ENCODE measurements at places on chromosomes 4 and X.

GRCh38 chr4:163701916-163702315, 207.4 kb downstream of the TMA16 start:
- DNase-seq: no peak

- no peak for DNase-seq
Observed at GRCh38 chr4:68324519-68325262, 25.2 kb downstream of the YTHDC1 start.

- peak; percentile 64 for DNase-seq
Observed at GRCh38 chrX:68183612-68184214, 249.6 kb downstream of the OPHN1 start.

- no peak for DNase-seq
Observed at GRCh38 chr4:145939441-145939750, 773 bp upstream of the ZNF827 start.

GRCh38 chr4:184897895-184898294, 72.1 kb upstream of the ACSL1 start:
- no peak for DNase-seq

- DNase-seq: no peak
Observed at GRCh38 chrX:136215559-136215958, 35.6 kb downstream of the MAP7D3 start.

GRCh38 chr4:145346081-145346480, 135.6 kb upstream of the SMAD1 start:
- DNase-seq: no peak

- DNase-seq: no peak
Observed at GRCh38 chr4:177453116-177453515, 10.9 kb upstream of the AGA start.

GRCh38 chr4:79223993-79224776, 101.7 kb downstream of the NAA11 start:
- no peak for DNase-seq

GRCh38 chrX:56564164-56564885, 898 bp downstream of the UBQLN2 start:
- no peak for DNase-seq

GRCh38 chrX:54427837-54428424, 12.3 kb upstream of the TSR2 start:
- DNase-seq: no peak

- no peak for DNase-seq
Observed at GRCh38 chrX:150704030-150704613, 10.9 kb downstream of the MTMR1 start.

- DNase-seq: no peak
Observed at GRCh38 chrX:68717663-68718442, 70.4 kb downstream of the STARD8 start.

DNA sequence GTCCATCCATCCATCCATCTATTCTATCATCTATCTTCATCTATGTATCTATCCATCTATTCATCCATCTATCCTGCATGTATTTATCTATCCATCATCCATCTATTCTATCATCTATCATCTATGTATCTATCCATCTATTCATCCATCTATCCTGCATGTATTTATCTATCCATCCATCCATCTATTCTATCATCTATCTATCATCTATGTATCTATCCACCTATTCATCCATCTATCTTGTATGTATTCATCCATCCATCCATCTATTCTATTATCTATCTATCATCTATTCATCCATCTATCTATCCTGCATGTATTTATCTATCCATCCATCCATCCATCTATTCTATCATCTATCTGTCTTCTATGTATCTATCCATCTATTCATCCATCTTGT, 65.9 kb upstream of the PPP2R3B start:
- DNase-seq: no peak

GRCh38 chrX:45622042-45622423, 421.4 kb upstream of the DIPK2B start:
- DNase-seq: no peak

- DNase-seq: no peak
Observed at GRCh38 chrX:114889481-114889880, 127.9 kb downstream of the IL13RA2 start.

GRCh38 chr4:74085669-74086068, 13.3 kb downstream of the CXCL2 start:
- DNase-seq: no peak
